Kasumi-1 (cell line): ENCODE measurements at places on chromosomes 6 and 20.

DNA sequence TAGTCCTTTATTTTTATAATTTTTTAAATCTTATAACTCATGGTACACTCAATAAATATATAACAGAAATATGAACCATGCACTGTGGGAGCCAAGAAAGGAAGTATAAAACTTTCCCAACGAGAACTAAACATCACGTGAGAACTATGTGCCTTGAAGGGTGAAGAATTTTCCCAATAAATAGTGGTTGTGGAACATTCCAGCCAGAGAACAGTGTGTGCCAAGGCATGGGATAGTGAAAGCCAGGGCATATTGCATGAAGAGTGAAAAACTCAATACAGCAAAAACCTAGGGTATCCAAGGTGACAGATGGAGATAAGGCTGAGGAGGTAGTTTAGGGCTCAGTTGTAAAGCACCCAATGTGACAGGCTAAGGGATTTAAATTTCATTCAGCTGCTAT is 86.1 kb downstream of the SIM1 start:
- no peak for DNase-seq

DNA sequence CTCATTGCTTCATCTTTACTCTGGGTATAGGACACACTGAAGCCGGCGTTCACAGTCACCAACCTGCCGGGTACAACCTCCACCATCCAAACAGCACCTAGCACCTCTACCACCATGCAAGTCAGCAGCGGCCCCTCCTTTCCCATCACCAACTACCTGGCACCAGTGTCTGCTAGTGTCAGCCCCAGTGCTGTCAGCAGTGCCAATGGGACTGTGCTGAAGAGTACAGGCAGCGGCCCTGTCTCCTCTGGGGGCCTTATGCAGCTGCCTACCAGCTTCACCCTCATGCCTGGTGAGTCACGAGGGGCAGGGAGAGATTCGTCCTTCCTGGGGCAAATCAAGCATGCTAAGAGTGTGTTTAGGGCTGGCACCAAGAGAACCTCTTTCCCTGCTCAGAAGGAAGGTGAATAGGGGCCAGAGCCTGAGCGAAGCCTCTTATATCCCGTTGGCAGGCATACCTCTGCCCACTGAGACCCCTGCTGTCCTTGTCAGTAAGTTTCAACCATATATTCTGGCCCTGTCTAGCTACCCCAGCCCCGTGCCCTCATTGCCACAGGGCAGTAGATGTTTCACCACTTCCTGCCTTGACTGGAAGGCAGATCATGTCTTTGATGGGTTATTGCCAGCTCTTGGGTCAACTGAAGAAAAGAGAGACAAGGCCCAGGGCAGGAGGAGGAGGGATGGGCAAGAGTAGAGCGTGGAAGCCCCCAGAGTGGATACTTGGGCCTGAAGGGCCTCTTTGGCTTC is 4.8 kb downstream of the SRF start:
- no peak for DNase-seq

DNA sequence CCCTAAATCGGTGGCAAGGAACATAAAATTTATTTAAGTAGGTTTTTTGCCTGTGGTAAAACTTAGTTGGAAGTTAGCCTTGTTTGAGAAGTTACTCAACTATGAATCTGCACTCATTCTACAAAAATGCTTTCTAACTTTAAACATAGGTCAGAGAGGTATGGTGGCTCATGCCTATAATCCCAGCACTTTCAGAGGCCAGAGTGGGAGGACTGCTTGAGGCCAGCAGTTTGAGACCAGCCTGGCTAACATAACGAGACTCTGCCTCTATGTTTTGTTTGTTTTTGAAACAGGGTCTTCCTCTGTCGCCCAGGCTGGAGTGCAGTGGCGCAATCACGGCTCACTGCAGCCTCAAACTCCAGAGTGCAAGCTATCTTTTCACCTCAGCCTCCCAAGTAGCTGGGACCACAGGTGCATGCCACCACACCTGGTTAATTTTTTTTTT is 16.2 kb downstream of the USP49 start:
- no peak for DNase-seq

DNA sequence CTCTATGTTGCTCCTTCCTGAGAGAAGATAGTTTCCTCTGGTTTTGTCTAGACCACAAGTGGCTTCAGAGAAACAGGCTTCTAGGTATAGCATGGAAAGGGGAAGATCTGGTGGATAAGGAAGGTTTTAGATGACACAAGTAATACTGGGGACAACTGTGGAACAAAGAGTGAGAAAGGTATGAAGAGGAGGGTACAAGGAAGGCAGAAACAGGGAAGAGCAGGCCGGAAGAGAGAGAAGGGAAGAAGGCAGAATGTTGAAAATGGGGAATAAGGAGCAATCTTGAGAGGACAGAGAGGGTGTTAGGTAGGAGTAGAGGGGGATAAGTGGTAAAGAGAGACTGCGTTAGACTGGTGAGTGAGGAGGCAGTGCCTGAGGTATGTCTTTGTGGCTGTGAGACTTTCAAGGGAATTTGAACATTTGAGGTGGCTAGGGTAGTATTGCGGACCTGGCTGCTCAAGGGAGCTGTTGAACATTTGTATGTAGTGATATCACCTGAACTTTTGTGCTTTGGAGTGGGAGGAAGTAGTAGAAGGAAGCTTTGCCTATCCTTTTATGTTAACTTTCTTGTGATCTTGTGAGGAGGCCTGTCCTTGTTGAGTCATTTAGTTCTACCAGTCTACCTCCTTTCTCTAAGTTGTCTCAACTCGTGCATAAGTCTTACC is 69.5 kb downstream of the FOXO3 start:
- peak; percentile 30 for DNase-seq
